ENCODE measurements at places on chromosomes 3 and 15.

DNA sequence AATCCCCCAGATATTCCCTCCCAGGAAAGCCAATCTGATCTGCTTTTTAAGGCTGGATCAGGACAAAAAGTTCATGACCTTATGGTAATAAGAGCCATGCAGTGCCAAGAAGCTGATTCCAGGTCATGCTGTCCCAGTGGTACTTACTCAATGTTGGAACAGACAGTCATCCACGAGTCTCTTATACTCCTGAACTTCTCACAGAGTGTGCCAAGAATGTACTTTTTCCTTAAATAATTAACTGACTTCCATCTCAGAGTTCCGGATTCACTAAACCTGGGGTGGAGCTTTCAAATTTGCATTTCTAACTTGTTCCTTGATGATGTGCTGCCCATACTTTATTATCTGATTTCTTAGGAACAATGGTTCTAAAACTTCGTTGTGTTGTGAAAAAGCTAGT lies 3.4 kb upstream of the P3H2 start:
- DNase-seq = no peak

DNA sequence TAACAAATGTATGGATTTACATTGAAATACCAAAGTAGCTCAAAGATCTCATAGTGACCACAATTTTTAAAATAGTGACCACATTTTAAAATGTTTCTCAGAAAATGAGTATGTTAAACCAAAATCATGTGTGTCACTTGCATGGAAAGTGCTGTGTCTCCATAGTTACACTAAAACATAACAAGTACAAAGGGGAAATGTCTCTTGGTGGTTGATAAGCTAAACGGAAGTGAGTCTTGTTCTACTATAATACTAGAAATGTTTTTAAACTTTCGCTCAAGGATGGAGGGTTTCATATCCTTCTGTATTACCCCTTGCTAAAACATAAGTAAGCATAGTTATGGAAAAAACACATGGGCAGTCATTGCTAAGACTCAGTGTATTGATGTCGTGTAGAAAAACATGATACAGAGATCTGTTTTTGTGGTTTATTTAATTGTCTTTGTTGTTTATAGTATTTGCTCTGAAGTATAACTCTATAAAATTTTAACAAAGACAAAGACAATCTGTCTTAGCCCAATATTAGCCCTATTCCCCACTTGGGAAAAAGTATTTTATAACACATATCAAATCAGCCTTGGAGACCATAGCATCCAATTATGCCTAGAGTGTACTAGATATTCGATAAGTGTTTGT lies 27.0 kb upstream of the DENND4A start:
- no peak for DNase-seq

GRCh38 chr15:92020207-92020606 lies 166.7 kb downstream of the SLCO3A1 start:
- DNase-seq = no peak

GRCh38 chr3:78268716-78269668 lies 1229.1 kb downstream of the ROBO2 start:
- no peak for DNase-seq

DNA sequence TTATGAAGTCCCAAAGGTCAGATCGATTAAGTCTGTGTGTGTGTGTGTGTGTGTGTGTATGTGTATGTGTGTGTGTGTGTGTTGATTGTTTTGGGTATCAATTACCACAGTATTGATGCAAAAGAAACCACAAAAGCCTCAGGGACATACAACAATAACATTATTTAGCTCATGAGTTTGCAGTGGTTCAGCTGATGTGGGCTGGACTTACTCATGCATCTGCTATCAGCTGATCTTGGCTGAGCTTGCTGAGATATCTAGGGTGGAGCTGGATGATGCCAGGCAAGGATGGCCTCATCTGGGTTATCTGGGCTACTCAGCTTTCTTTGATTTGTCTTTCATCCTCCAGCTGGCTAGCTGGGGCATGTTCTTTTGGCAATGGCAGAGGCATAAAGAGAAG lies 82.4 kb upstream of the PRR23C start:
- DNase-seq = no peak

DNA sequence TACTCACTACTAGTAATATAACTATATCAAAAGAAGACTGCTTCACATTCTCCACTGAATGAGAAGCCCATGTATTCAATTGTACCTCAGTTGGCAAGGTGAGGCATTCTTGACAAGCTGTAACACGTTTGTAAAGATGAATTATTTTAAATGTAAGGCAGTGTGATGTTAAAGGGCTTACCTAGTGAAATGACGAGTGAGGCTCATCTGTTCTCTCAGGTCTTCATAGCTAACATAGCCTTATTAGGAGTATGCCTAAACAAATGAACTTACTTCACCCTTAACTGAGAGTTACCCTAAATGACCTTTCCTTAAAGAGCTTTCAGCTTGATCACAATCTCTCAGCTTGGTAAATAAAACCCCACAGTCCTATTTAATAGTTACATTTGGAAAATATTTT lies 127.3 kb downstream of the FEZF2 start:
- DNase-seq = no peak

- no peak for DNase-seq
Measured at GRCh38 chr3:167662919-167663400, 9.2 kb upstream of the WDR49 start.

DNA sequence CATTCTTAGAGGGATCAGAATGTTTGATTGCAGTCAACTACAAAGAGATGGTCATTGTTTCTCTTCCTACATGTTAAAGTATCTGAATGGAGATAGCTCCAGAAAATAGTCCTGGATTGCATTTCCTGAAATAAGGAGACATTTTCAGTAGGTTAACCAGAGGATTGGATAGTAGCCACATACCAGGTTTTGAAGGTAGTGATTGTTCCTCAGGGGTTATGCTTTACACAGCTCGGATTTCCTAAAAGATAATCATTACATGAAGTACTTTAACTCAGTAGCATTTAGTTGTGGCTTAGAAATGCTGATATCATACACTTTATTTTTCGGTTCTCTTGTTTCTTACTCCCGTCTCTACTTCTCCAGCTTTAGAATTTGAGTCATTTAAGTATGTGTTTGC lies 10.3 kb downstream of the DNAJB11 start:
- no peak for DNase-seq

GRCh38 chr3:158520433-158520832 lies 50.6 kb upstream of the MLF1 start:
- DNase-seq = no peak

GRCh38 chr3:172104471-172105072 lies 65.2 kb downstream of the FNDC3B start:
- DNase-seq = no peak

DNA sequence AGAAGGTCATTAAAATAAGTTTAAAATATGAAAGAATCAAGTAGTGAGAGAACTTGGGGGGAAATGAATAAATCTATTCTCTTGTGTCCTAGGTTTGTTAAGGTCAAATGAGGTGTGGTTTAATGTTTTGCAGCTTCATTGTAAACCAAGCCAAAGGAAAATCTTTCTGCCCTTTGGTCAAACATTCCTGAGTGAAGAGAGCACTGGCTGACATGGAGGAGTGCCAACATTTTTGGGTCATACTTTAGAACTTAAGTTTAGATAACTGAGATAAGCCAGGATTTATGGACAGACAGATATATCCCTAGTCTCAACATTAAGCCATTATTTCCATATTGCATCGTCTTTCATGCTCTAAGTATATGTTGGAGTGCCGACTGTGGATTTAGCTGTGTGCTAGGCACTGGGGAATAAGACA lies 66.4 kb downstream of the PTPRG start:
- DNase-seq = no peak

- DNase-seq = no peak
Measured at GRCh38 chr15:37001417-37001816, 98.9 kb downstream of the MEIS2 start.

- DNase-seq = no peak
Measured at GRCh38 chr15:59998305-59998949, 5.7 kb upstream of the FOXB1 start.

DNA sequence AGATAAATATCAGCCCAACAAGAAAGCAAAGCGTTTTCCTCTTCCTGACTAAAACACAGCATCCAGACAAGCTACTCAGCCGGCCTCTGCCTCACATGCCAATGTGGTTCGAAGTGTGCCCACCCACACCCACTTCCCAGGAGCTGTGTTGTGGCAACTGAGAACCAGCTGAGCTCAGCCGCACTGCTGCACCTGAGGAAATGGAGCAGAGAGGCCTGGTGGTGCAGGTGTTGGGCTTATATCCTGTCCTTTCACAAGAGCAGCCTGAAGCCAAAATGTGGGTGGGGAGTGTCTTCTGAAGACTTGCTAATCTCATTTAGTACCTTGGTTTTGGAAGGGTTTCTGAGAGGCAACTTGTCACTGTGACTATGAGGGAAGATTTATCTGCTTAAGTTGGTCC lies 23.0 kb upstream of the RETNLB start:
- peak; percentile 11 for DNase-seq

DNA sequence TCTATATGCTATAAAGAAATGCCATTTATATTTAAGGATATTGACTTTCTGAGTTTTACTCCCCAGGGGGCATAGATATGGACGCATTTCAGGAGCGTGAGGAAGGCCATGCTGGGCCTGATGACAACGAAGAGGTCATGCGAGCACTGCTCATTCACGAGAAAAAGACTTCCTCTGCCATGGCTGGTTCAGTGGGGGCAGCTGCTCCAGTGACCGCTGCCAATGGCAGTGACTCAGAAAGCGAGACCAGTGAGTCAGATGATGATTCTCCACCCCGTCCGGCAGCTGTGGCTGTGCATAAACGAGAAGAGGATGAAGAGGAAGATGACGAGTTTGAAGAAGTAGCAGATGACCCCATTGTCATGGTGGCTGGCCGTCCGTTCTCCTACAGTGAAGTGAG lies 38.4 kb downstream of the GTF2E1 start:
- no peak for DNase-seq

- peak; percentile 27 for DNase-seq
Measured at GRCh38 chr15:65077981-65078352, 1.4 kb downstream of the KBTBD13 start.

- peak; percentile 56 for DNase-seq
Measured at GRCh38 chr3:33060609-33061337, 36.2 kb downstream of the GLB1 start.

DNA sequence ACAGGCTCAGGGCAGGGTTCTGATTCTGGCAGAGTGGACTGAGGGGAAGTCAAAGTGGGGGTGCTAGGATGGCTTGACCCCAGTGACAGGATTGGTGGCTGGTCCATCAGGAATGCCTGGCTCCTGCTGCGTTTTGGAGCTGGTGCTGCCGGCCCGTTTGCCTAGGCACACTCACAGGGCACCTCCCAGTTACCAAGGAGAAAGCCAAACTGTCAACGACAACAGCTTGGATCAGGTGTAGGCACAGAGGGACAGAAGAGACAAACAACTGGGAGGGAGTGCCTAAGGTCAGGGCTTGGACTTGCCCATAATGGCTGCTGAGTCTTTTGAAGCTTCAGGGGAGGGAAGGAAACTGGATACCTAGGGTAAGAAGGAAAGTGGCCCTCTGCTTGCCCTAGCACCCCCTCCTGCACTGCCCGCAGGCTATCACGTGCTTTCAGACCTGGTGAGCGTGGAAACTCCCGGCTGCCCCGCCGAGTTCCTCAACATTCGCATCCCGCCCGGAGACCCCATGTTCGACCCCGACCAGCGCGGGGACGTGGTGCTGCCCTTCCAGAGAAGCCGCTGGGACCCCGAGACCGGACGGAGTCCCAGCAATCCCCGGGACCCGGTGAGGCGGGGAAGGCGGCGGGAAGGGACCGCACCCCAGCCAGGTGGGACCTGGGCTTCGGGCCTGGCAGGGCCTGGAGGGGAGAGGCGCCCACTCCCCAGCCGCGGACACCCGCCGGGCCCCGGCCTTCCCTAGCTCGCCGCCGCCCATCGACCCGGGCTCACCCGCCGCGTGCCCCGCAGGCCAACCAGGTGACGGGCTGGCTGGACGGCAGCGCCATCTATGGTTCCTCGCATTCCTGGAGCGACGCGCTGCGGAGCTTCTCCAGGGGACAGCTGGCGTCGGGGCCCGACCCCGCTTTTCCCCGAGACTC lies 5.1 kb downstream of the DUOX1 start:
- no peak for DNase-seq

DNA sequence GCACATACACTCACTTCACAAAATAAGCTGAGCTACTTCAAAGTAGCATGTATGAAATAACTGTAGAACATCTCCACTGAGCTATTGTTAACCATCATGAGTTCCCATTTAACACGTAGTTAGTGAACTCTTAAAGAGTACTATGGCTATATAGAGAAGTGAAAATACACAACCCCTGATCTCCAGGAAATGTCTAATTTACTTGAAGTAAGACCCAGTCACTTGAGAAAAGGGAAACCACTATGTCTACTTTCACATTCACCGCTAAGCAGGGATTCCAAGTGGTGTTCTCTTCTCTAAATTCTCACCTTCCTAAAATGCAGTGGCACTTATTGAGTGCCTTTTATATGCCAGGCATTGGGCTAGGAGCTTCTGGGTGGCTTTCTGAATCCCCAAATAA lies 35.0 kb upstream of the COLQ start:
- DNase-seq = no peak

DNA sequence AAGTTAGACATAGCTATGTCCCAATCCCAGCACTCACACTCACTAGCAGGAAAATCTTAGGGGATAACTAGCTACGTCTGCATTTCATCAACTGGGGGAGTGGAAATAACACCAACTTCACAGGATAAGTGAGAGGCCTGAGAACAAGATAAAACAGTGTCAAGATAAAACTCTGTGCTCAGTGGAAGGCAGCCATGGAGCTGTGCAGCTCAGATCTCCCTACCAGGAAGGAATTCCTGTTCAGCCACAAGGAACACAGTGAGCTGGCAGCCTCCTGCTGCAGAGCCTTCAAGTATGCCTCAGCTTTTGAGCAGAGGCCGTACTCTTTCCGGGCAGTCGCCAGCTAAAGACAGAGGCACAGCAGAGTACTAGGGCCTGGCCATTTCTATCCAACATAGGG lies 115.8 kb upstream of the TOPAZ1 start:
- DNase-seq = no peak

DNA sequence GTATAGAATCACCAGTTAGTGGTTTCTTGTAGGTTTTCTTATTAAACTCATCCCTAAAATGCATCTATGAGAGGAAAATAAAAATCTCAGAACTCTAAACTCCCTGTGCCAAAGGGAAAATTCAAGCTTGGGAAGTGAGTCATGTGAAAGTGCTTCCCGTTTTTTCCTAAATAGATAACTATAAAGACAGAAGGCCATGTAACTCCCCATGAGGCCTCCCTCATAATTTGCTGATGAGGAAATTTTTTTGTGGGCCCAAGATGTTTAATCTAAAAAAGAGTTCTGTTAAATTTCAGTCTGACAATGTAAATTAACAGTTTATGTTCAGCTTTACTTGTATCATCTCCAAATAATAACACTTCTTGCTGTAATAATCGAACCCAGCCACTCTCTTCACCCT lies 1273.9 kb downstream of the OTOL1 start:
- no peak for DNase-seq

- DNase-seq = no peak
Measured at GRCh38 chr15:69974321-69974720, 123.4 kb downstream of the TLE3 start.

All from activated CD4-positive, alpha-beta T cell treated with anti-CD3 and anti-CD28 coated beads, Interleukin-2, amount 50 U/mL, for 4 hours (primary cell).